Cardiac septum (tissue), 1 donor: ENCODE measurements at places on chromosomes 16 and 17. TPM values are rescaled to one million over a fixed set of nuclear protein-coding genes. Genes with fewer than 3 reads are reported as not detected.

YBX2 gene
- total RNA-seq: 1.2 TPM

SLC4A1 gene
- total RNA-seq: 4.0 TPM

SEPTIN12 gene
- not detected for total RNA-seq

UTS2R gene
- 0.51 TPM for total RNA-seq

FAM83G gene
- 2.5 TPM for total RNA-seq

DNAAF8 gene
- total RNA-seq: 0.65 TPM

KRTAP16-1 gene
- not detected for total RNA-seq

CNTNAP1 gene
- 7.0 TPM for total RNA-seq

TEDC2 gene
- total RNA-seq: 0.51 TPM

LDHD gene
- 89.3 TPM for total RNA-seq

RRAD gene
- total RNA-seq: 245 TPM

HID1 gene
- total RNA-seq: 9.0 TPM

DNAH17 gene
- 0.81 TPM for total RNA-seq

ESRP2 gene
- total RNA-seq: not detected

KRT20 gene
- total RNA-seq: not detected

HIC1 gene
- total RNA-seq: 15.0 TPM

SULT1A2 gene
- 0.73 TPM for total RNA-seq

PDILT gene
- not detected for total RNA-seq

RNF112 gene
- 2.5 TPM for total RNA-seq

HSD17B2 gene
- not detected for total RNA-seq

CHP2 gene
- total RNA-seq: not detected

PER1 gene
- total RNA-seq: 47.8 TPM
